ENCODE measurements at places on chromosomes 5 and 9.
A peak's percentile ranks its signal among the peaks of the same experiment; 100 is the strongest.

- no peak for DNase-seq
These were observed 35.3 kb upstream of the POMT1 start for GRCh38 chr9:131467214-131467935.

- DNase-seq = peak; percentile 6
These were observed 9.9 kb upstream of the PCDHB2 start for GRCh38 chr5:141084487-141084989.

DNA sequence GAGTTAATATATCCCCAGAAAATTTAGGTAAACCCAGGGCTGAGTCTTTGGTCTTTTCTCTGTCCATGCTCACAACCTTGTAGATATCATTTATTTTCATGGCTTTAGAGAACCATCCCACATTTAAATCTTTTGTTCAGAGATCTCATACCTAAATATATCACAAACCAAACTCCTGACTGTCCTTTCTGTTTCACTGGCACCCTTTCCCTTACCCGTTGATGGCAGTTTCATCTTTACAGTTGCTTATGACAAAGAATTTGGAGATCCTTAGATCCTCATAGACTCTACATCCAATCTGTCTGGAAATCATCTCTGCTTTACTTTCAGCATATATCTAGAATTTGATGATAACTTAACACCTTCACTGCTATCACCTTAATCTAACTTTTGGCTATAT lies 19.2 kb downstream of the RNF180 start:
- no peak for DNase-seq

GRCh38 chr5:157215514-157216167 lies 35.0 kb downstream of the ITK start:
- no peak for DNase-seq

- DNase-seq = no peak
These were observed 1.2 kb downstream of the RIC1 start for GRCh38 chr9:5630081-5630507.

All from occipital lobe (tissue), 3 donors.